ENCODE measurements at places on chromosomes 2 and 18.

GRCh38 chr2:241629762-241630435, 7.1 kb downstream of the THAP4 start:
- DNase-seq = no peak

DNA sequence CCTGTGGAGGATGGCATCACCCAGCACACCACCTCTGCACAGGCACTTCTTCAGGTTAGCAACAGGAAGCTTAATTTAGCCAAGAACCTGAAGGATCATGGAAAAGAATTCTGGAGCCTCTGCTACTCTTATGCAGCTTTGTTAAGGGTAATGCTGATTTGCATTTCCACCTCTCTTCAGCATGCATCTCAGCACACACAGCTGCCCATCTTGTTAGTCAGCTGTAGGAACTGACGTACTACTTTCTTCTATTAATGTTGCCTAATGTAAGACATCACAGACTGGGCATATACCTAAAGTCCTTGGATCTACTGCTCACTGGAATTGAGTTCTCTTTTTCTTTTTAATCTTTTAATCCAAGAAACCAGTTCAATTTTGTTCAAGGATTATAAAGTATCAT, 181.0 kb downstream of the SPP2 start:
- DNase-seq = no peak

GRCh38 chr2:68246396-68246795, 5.9 kb downstream of the PPP3R1 start:
- DNase-seq = no peak

GRCh38 chr2:231530099-231531011, at the start of gene NMUR1:
NMUR1 (minus strand) TSS chr2:231530445; CDS start chr2:231530361, 84 bp downstream.
- no peak for DNase-seq

DNA sequence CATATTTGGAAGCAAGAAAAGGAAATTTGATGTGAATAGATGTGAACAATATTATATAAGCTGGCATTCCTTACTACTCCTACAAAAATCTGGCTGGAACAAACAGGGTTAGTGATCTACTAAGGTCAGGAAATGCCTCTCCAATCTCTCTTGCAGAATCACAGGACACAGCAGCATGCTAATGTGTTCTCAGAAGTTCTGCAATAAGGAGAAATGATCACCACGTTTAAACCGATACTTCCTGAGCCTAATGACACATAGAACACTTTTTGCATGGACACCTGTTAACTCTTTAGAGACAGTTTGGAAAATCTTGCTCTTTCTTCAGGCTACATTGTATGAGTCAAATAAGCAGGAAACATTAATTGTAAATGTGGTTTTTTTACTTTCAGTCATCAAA, 89.6 kb upstream of the MAP3K20 start:
- DNase-seq = no peak

DNA sequence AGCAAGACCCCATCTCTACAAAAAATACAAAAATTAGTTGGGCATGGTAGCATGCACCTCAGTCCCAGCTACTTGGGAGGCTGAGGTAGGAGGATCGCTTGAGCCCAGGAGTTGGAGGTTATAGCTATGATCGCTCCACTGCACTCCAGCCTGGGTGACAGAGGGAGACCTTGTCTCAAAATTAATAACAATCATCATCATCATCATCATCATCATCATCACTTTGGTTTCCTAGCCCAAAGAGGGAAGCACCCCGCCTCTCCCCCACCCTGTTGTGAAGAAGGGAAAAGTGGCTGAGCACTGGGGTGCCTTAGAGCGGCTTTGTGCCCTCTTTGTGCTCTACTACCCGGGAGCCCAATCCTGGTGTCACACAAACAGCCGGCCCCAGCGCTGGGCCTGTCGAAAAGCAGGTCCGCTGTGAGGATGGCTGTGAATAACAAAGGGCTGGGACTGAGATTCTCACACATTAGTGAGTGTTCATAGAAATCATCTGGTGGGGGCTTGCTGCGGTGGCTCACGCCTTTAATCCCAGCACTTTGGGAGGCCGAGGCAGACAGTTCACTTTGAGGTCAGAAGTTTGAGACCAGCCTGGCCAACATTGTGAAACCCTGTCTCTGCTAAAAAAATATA, 42.6 kb upstream of the ASXL2 start:
- no peak for DNase-seq

DNA sequence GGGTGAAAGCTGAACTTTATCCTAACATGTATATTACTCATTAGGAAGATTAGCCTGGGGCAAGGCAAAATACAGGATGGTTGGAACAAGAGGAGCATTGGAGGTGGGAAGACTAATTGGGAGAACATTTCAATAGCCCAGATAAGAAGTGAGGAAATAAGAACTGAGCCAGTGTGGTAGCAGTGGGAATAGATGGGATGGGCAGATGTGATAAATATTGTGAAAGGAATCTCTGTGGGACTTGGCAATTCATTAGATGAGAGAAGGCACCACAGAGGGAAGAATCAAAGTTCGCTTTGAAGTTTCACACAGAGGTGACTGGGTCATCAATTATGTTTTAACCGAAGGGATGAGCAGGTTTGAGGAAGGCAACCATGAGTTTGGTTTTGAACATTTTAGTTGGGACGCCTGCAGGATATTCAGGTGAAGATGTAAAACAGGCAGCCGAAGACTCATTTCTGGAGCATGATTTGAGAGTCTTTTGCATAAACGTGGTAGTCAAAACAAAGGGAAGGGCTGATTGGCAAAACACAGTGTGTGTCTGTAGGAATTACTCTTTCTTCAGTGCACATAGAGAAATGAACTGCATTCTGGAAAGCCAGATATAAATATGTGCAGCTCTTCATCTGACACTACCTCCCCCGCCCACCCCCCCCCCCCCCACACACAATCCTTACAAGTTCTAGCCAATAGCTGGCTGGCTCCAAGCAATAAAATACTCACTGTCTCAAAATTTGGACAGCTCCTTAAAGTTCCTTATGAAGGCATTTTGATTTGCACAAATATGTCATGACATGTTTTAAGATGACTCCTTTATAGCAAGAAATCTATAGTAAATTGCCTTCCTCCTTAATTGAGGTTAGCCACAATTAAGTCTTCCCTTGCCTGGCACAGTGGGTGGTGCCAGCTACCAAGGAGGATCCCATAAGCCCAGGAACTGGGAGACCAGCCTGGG, 1.9 kb upstream of the SLC1A4 start:
- no peak for DNase-seq

GRCh38 chr2:186099826-186100225, 361.2 kb downstream of the FSIP2 start:
- DNase-seq = no peak

DNA sequence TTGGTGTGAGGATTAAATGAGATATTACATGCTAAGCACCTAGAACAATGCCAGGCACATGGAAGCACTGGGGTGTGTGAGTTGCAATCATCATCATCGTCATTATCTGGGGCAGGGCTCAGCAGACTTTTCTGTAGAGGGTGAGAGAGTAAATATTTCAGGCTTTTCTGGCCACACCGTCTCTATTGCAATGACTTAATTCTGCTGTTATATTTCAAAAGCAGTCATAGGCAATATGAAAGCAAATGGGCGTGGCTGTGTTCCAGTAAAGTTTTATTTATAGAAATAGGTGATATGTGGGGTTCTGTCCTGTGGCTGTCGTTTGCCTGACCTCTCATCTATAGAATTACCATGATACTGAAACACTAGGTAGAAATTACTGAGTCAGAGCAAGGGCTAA, 60.6 kb downstream of the IL1R2 start:
- DNase-seq = no peak

GRCh38 chr2:144738749-144739148, 218.8 kb upstream of the ZEB2 start:
- no peak for DNase-seq

- no peak for DNase-seq
Observed at GRCh38 chr2:23756593-23757292, 170.2 kb downstream of the ATAD2B start.

- no peak for DNase-seq
Observed at GRCh38 chr18:58161659-58162058, 117.6 kb downstream of the NEDD4L start.

DNA sequence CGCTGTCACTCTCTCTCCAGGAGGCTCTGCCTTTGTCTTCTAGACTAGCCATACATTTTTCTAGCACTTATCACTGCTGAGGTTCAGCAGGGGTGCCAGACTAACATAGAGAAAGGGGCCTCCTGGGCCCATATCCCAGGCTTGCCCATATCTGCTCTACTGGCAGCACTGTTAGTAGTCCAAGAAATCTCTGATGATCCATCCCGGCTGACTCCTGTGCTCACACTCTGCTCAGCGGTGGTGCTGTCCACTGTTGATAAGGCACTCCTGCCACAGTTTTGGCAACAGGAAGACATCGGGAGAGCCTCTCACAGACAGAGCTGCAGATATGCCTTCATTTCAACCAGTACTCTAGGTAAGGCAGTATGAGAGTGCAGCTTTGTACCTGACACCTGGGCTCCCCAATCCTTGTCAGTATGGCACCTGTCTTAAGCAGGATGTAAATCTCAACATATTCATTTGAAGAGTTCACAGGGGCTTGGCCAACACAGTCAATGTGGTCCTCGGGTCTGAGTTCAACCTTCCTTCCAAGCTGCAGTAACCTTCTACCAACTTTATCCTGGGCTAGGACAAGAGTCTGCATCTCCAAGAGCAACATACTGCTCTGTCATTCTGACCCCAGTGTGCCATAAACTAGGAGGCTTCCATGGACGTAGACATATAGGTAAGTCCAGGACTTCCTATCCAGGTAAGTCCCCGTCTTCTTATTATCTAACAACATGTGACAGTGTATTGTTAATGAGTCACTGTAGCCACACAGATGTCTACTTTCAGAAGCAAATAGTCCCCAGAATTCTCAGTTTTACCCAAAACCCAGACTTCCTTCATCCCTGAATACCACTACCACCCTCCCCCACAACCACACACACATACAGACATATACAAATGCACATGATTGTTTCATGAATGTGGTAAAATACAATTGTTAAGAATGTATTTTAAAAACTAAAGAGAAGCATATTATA, 16.2 kb downstream of the KLF7 start:
- no peak for DNase-seq

DNA sequence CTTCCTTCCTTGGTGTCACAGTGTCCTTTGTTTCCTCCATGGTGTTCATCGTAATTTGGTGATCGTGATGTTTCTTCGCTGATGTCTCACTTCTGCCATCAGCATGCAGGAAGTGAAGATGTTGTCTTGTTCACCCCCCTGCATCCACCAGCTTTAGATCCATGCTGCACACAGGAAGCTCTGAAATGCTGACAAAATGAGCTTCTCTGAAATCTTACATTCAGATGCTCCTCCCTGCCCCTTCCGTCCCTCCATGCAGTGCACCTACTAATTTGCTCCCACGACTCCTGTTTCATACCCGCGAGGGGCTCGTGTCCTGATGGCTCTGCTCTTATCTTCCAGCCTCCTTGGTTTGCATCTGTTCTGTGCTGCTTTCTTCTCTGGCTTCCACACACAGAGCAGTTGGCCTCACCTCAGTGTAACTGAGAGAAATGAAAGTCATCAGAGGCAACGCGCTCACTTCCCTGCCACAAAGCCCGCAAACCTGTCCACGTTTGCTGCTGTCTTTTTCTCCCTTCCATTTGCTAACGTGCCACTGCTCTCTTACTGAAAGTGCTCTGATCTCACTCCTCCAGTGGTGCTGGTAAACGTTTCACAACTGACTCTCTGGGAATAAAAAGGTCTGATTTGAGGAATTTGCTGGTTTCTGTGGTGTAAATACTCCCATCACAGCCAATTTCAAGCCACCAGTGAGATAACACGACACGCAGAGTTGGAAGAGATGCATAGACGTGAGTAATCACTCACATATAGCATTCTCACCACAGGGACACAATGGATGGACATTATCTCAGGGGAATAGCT, 41.0 kb upstream of the MGAT4A start:
- DNase-seq = no peak

DNA sequence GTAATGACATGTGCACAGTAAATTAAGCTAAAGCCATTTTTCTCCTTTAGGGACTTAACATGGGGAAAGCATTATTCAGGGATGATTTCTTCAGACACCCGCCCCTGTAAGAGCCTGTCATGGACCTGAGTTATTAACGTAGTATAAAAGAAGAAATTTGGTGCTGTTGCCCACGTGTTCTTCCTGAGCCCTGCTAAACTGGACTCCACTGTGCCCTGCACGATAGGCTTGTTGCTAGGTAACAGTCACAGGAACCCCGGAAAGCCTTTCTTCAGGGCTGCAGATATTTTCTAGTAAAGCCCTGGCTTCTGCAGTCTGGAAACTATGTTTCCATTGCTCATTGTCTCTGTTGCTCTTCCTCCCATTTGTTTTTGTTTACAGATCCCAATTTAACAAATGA, 157.9 kb downstream of the LRRC30 start:
- no peak for DNase-seq

GRCh38 chr18:37958499-37958898, 392.9 kb upstream of the CELF4 start:
- DNase-seq = no peak

DNA sequence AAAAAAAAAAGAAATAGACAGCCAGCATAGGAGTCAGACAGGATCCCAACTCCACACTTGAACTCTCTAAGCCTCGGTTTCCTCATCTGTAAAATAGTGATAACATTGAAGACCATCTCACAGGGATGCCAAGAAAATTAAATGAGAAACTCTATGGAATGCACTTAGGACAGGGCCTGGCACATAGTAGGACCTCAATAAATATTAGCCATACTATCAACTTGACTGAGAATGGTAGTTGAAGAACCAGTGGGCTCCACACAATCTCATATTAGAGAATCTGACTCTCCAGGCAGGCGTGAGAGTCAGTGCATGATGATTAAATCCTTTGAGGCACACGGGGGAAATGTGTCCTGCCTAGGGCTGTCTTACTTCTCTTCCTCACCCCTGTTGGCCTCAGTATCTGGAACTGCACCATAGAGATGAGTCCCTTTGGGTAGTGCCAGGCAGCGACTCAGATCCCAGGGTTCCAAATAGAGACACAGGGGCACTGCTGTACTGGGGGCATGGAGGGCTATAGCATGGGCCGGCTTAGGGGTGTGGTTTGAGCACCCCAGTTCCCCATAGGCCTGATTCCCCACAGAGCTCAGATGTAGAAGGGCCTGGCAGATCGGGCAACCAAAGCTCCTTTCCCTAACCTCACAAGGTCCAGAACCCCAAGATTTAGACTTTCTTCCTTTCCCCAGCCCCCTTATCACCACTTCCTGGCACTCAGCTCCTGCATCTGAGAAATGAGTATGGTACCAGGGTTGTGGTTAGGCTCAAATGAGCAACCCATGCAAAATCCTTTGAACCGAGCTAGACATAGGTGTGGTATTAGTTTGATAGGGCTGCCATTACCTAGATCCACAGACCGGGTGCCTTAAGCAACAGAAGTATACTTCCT, 51.3 kb upstream of the CAB39 start:
- no peak for DNase-seq

DNA sequence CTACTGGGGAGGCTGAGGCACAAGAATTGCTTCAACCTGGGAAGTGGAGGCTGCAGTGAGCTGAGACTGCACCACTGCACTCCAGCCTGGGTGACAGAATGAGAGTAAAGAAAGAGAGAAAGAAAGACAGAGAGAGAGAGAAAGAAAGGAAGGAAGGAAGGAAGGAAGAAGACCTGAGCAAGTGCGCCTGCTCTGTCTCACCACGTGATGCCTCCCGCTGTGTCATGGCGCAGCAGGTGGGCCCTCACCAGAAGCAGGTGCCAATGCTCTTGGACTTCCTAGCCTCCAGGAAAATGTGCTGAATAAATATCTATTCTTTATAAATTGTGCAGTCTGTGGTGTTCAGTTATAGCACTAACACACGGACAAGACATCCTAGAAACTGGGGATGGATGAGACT, 270.0 kb downstream of the CYP26B1 start:
- DNase-seq = no peak

Measured in fibroblast of skin of left biceps (primary cell).